OCI-LY7 (cell line): ENCODE measurements at places on chromosomes 2 and 18. TPM values are rescaled to one million over a fixed set of nuclear protein-coding genes. Genes with fewer than 3 reads are reported as not detected.

- DNase-seq, result no peak
Observed at GRCh38 chr2:162261032-162261945, 18.0 kb upstream of the FAP start.

- no peak for DNase-seq
Observed at GRCh38 chr18:57802213-57803102, 657 bp downstream of the ATP8B1 start.

DNA sequence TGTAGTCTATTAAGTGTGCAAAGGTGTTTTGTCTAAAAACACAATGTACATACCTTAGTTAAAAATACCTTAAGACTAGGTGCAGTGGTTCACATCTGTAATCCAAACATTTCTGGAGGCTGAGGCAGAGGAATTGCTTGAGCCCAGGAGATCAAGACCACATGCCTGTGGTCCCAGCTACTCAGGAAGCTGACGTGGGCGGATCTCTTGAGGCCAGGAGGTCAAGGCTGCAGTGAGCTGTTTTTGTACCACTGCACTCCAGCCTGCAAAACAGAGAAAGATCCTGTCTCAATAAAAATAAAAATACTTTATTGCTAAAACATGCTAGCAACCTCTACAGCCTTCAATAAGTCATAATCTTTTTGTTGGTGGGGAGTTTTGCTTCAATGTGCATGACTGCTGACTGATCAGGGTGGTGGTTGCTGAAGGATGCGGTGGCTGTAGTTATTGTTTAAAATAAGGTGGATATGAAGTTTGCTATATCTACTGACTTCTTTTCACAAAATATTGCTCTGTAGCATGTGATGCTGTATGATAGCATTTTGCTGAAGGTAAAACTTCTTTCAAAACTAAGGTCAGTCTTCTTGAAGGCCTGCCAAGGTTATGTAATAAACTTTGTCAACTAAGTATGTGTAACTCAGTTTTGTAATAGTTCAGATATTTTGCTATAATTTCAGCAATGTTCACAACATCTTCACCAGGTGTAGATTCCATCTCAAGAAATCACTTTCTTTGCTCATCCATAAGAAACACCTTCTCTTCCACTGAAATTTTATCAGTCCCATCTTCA, 1238.0 kb upstream of the NRXN1 start:
- DNase-seq, result no peak

GRCh38 chr2:164281896-164282295, 339.4 kb downstream of the GRB14 start:
- DNase-seq, result no peak

DNA sequence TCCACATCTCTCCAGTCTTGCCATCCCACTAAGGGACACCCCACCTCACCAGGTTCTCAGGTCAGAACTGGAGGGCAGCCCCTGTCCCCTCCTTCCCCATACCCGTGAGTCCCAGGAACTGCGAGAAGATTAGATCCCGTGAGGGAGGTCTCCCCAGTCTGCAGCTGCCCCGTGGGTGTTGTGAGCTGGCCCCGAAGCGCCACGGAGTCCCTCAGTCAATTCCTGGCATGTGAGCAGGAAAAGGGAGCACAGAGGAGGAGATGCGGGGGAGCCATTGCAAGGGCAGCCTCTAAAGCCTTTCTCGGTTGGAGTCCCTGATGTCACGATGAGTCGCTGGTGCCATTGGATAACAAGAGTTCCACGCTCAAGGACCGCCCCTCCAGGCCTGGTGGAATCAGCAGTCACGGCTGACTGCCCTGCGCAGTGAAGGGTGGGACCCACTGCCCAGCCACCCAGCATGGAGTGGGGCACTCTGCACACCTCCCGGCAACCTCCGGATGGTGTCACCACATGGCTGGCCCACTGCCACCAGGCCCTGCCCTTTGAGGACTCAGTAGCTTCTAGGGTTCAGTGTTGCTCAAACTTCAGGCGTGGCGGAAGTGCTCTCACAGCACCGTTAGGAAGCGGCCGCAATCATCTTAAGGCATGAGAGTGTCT, 434.9 kb upstream of the MYT1L start:
- DNase-seq, result no peak

GRCh38 chr2:84858123-84858522, 22.8 kb downstream of the TRABD2A start:
- peak; percentile 33 for DNase-seq

DNA sequence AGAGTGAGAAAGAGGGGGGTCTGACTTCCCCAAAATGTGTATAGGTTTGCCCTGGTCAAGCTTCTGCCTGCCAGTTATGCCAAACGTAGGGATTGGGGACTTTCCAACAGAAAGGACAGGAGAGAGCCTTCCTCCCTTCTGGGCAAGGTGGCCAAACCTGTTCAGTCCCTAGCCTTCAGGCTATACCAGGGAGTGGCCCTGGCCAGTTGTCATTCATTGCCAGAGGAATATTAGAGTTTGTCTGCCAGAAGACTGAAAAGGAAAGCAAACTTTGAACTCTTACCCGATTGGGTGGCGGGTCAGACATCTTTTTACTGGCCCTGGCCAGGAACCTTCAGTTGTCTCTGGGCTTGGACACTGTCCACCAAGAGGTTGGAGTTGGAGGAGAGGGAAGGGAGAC, 22.1 kb downstream of the RAB3GAP1 start:
- DNase-seq, result no peak

DNA sequence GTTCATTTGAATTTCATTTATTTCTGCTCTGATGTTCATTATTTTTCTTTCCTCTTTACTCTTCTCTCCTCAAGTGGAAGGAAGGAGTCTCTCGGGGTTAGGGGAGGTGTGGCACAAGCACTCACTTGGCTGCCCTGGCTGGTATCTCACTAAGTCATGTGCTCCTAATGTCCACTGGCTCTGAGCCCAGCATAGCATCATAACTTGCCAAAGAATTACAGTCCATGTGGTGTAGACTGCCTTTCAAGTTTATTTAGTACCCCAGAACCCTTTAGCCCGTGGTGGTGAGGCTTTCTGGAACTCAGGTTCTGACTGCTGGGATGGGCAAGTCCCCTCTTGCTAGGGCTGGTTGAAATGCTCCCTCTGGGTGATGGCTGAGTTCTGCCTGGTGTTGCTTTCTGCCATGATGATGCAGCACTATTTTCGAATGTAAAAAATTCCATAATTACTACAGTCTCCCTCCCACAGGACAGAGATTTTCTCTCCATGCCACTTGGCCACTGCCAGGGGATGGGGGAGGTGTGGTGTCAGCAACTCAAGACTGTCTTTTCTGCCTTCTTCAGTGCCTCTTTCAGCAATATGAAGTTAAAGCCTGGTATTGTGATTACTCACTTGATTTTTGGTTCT, 22.2 kb downstream of the SPAG16 start:
- no peak for DNase-seq

DNA sequence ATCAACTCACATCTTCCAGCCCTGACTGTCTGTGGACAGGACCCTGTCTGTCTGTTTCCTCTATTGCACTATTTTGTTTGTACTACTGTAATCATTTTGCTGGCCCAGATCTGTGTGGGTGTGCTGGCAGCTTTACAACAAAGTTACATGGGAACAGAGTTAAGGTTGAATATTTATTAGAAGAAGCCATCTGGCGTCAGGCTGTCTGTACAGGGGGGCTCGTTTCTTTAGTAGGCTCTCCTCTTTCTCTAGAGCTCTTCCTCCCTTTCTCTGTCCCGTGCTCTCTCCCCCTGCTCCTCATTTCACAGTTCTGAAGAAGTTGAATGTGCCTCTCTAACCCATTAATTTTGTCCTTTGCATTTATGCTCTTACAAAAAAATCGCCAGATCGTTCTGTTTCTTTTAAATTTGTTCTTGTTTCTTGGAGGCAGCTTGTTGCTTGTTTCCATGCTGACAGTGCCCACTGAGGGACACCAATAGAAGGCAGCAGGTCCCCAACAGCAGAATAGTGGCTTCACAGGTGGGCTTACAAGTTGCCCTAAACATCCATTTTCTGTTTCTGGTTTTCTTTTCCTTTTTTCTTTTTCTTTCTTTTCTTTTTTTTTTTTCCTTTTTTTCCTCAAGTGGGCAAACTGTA, 315.2 kb upstream of the ZEB2 start:
- no peak for DNase-seq

The RIF1 gene
- 69.4 and 71.4 TPM in 2 replicates for total RNA-seq

The HOXD9 gene
- total RNA-seq, result not detected in 2 replicates

The NEURL3 gene
- not detected in 2 replicates for total RNA-seq

The CD8B2 gene
- not detected in 2 replicates for total RNA-seq

The CIB4 gene
- not detected in 2 replicates for total RNA-seq

The DPYSL5 gene
- not detected in 2 replicates for total RNA-seq

The ANO7 gene
- 0.46 TPM in 1 of 2 replicates, not detected in the other for total RNA-seq
